ENCODE measurements at places on chromosomes 3 and 15.

- no peak overlapping the region for H3K27ac ChIP-seq
- no peaks in the 10 kb centered on the region for H3K36me3 ChIP-seq
- DNase-seq: no peak
- H3K4me3 ChIP-seq: no peak overlapping the region
These were observed 34.3 kb downstream of the GOLGA6L10 start for GRCh38 chr15:82314769-82315518.

DNA sequence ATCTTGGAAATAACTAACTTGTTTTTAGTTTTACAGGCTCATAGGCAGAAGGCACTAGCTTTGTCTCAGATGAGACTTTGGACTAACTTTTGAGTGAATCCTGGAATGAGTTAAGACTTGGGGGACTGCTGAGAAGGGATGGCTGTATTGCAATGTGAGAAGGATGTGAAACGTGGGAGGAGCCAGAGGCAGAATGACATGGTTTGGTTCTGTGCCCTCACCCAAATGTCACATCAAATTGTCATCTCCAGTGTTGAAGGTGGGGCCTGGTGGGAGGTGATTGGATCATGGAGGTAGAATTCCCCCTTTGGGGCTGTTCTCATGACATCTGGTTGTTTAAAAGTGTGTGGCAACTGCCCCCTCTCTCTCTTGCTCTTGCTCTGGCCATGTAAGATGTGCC lies 28.8 kb upstream of the CCDC50 start:
- no peaks in the 10 kb centered on the region for H3K36me3 ChIP-seq
- no peaks in the 10 kb centered on the region for H3K4me1 ChIP-seq
- no peak overlapping the region for H3K4me3 ChIP-seq

DNA sequence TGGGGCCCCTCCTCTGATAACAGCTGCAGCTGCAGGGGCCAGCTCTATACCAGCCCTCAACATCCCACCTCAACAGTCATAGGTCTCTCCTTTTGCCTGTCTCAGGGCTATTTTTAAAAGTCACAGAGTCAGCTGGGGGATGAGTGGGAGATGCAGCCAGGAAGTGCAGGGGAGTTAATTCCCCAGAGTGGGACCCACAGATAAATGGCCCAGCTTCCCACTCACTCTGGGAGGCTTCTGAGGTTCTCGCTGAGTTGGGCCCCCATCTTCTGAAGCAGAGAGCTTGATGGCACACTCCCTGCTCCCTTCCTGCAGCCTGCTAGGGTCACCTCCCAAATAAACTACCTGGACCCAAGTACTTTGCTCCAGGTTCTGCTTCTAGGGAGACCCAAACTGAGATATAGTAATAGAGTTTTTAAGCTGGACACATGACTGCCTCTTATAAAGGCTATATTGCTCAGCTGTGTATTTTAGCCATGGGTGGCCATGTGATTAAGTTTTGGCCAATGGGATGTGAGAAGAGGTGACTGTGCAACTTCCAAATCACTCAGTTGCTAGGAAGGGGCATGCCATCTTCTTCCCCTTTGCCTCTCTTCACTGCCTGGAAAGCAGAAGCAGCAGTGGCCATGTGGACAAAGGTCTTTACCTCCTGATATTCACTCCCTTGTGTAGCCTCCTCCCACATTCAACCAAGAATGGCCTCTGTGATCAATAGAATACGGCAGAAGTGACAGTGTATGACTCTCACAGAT lies 15.5 kb upstream of the VIPR1 start:
- no peak overlapping the region for H3K27ac ChIP-seq
- peaks cover 11% of the 10 kb centered on the region for H3K4me1 ChIP-seq
- H3K4me3 ChIP-seq: no peak overlapping the region
- H3K27me3 ChIP-seq: peaks cover 41% of the 10 kb centered on the region

GRCh38 chr3:116199063-116199462 lies 246.2 kb downstream of the LSAMP start:
- H3K4me1 ChIP-seq: peaks cover 5% of the 10 kb centered on the region
- no peak overlapping the region for H3K4me3 ChIP-seq
- no peak for DNase-seq
- H3K36me3 ChIP-seq: no peaks in the 10 kb centered on the region

- H3K4me3 ChIP-seq: no peak overlapping the region
- H3K27me3 ChIP-seq: no peaks in the 10 kb centered on the region
- DNase-seq: no peak
- peaks cover 8% of the 10 kb centered on the region for H3K4me1 ChIP-seq
These were observed 37.4 kb downstream of the KLHL25 start for GRCh38 chr15:85757073-85757938.

- H3K36me3 ChIP-seq: no peaks in the 10 kb centered on the region
- peak overlapping the region; percentile 82 for H3K27ac ChIP-seq
- peak; percentile 94 for DNase-seq
- H3K27me3 ChIP-seq: no peaks in the 10 kb centered on the region
These were observed 28.4 kb downstream of the P3H2 start for GRCh38 chr3:190092250-190092649.

DNA sequence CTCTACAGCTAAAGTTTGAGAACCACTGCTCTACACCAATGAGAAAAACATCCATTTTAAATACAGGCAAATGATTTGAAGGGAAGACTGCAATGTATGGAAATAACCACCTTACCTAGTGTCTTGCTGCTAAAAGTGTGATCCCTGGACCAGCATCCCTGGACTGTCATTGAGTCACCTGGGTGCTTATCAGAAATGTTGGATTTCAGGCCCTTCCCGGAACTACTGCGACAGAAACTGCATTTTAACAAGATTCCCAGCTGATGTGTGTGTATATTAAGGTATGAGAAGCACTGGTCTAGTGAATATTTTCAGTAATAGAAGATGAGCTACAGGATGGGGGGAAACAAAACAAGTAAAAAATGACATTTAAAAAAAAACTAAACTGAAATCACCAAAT lies 324.1 kb downstream of the MECOM start:
- no peaks in the 10 kb centered on the region for H3K36me3 ChIP-seq
- no peak overlapping the region for H3K4me3 ChIP-seq
- H3K27me3 ChIP-seq: no peaks in the 10 kb centered on the region

GRCh38 chr3:176951144-176951543 lies 246.1 kb downstream of the TBL1XR1 start:
- no peaks in the 10 kb centered on the region for H3K36me3 ChIP-seq
- H3K27me3 ChIP-seq: no peaks in the 10 kb centered on the region
- H3K4me3 ChIP-seq: no peak overlapping the region

GRCh38 chr3:124467980-124468902 lies 262.0 kb upstream of the UMPS start:
- H3K27me3 ChIP-seq: no peaks in the 10 kb centered on the region
- no peak overlapping the region for H3K27ac ChIP-seq
- no peaks in the 10 kb centered on the region for H3K4me1 ChIP-seq
- no peaks in the 10 kb centered on the region for H3K36me3 ChIP-seq

- no peak overlapping the region for H3K4me3 ChIP-seq
- no peaks in the 10 kb centered on the region for H3K36me3 ChIP-seq
- H3K4me1 ChIP-seq: no peaks in the 10 kb centered on the region
- H3K27me3 ChIP-seq: no peaks in the 10 kb centered on the region
These were observed 68.7 kb downstream of the BHLHE40 start for GRCh38 chr3:5047764-5048419.

DNA sequence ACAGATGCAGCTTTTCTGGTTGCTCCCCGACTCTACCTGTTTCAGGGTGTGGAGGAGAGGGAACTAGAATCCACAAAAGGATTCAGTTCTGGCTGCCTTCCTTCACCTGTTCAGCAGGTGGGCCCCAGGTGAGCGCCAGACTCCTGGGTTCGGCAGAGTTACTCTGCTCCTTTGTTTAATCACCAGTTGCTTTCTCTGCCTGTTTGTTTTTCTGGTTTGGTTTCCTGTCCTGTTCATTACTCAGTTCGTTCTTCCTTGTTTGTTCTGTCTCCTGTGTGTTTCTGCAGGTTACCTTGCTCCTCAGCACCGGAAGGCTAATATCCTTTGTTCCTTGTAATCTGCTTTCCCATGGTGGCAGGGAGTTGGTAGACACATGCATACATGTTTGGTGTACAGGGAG lies 508.5 kb upstream of the ATP11B start:
- no peaks in the 10 kb centered on the region for H3K27me3 ChIP-seq
- H3K36me3 ChIP-seq: no peaks in the 10 kb centered on the region
- H3K4me1 ChIP-seq: no peaks in the 10 kb centered on the region
- H3K4me3 ChIP-seq: no peak overlapping the region

- no peaks in the 10 kb centered on the region for H3K36me3 ChIP-seq
- H3K4me1 ChIP-seq: no peaks in the 10 kb centered on the region
- DNase-seq: no peak
- H3K27ac ChIP-seq: no peak overlapping the region
- no peak overlapping the region for H3K4me3 ChIP-seq
These were observed 466.7 kb downstream of the C3orf38 start for GRCh38 chr3:88616413-88616812.

Measured in mesenchymal stem cell (in vitro differentiated cells and primary cell).